Stimulated activated CD4-positive, alpha-beta T cell treated with anti-CD3 and anti-CD28 coated beads, Interleukin-1b, Interleukin-23, amount 100 ng/mL, for 24 hours (primary cell): ENCODE measurements at places on chromosomes 5 and 9.

DNA sequence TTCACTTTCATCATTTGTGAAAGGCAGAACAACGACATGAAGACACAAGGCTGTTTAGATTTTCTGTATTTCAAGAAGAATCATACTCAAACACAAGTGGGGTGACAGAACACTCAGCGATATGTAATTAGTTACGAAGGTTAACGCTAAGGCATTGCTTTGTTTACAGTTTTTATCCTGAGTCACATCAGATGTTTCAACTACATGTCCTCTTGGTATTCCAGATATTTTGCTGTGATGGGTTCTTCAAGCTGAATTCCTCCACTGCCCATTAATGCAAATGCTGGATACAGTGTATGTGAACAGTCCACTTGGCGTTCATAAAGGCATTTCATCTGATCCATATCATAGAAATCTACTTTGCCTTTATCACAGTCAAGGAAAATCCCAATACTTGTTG lies 43.4 kb downstream of the TRIM36 start:
- no peak for DNase-seq

GRCh38 chr5:145689235-145689634 lies 145.9 kb downstream of the PRELID2 start:
- DNase-seq = no peak

DNA sequence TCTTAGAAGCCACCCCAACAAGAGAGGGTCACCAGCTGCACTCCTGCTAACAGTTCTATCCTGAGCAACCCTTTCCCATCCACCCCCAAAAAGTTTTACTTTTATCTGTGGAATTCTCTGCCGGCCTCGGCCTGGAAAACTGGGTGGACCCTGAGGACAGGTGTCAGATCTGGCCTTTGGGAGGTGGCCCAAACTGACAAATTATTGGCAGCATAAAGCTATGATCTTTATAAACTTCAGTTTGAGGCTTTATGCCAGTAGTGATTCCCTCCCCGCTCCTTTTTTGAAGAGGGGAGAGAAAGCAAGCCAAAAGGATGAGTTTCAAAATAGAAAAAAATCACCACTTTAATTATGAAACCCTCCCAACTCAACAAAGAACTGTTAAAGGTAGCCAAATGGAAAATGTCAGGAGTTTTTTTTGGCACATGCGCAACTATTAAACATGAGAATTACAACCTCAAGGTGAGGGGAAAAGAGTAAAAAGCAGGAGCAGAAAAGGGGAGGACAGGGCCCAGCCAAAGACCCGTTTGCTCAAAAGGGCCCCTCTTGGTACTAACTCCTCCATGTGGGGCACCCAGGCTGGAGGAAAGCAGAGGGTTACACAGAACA lies 49.4 kb downstream of the FBXW11 start:
- no peak for DNase-seq

- no peak for DNase-seq
Observed at GRCh38 chr5:17147617-17148016, 69.8 kb upstream of the BASP1 start.

- DNase-seq = no peak
Observed at GRCh38 chr9:34590381-34591247, 1.1 kb upstream of the CNTFR start.

DNA sequence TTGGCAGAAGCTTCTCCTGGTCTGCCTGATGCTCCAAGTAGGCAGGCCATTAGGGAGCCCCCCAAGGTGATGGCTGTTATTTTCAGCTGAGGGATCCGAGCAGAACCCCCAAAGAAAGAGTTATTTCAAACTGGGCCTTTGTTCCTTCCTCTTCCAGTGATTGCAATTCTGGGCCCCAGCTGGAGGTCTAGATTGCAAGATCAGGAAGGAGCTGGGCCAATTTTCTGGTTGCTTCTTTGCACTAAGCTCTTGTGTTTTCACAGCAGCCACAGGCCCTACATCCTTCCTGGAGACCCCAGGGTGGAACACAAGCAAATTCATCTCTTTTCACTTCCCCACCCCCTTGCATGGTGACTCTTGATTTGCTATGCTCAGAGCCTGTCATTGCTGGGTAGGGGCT lies 215.0 kb downstream of the SEMA6A start:
- DNase-seq = no peak

GRCh38 chr5:34487159-34487879 lies 168.8 kb upstream of the RAI14 start:
- DNase-seq = no peak

DNA sequence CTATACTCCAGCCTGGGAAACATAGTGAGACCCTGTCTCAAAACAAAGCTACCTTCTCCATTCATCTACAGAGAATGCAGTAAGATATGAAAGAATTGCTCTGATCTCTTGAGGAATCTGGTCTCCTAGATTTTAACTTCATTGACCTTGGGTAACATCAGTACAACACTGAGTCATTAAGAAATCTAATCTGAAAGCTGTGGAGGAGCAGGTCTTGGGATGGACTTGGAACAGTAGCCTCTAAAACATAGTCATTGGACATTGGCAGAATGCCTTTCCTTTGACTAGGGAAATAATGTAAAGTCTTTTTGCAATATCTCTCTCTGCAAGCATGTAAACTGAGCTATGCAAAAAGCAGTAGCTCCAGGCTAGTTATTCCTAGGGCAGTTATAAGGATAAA lies 58.1 kb downstream of the KCNN2 start:
- no peak for DNase-seq

- DNase-seq = no peak
Observed at GRCh38 chr9:19371942-19372341, 8.1 kb downstream of the RPS6 start.

DNA sequence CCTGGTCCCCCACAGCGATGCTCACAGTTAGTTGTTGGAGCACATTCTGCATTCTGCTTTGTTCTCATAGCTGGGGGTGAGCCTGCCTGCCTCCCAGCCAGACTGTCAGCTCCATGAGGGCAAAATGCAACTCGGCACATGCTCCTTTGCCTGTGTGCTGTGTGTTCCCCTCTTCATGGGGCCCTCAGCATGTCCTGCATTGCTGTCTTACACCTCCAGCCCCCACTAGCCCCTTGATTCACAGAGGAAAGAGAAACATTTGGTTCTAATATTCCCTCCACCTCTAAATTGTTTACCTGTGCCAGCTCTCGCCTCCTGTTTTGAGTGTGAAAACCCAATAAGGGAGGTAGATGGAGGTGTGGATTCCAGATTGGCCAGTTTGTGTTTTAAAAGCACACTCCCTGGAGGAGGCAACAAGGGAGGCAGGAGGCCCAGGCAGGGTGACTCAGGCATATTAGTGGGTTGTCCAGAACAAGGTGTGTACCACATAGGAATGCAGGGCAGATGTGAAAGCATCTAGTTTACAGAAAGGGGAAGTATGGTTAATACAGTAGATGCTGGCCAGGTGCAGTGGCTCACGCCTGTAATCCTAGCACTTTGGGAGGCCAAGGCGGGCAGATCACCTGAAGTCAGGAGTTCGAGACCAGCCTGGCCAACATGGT lies 224.6 kb downstream of the AGTPBP1 start:
- DNase-seq = no peak

DNA sequence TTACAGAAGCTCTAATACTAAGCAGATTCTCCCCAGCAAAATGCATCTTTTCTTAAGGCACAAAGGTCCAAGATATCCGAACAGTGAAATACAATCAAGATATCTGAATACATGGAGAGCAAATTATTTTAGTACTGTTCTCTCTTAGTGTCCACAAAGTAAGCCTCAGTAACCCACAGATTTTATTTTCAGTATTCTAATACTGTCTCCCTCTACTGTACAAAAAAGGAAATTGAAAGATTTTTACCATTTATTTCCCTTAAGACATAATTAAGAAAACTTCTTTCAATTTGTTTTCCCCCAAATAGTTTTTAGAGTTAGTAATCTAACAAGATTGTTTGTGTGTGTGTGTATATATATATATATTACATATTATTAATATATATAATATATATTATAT lies 24.7 kb upstream of the NOL6 start:
- DNase-seq = no peak

DNA sequence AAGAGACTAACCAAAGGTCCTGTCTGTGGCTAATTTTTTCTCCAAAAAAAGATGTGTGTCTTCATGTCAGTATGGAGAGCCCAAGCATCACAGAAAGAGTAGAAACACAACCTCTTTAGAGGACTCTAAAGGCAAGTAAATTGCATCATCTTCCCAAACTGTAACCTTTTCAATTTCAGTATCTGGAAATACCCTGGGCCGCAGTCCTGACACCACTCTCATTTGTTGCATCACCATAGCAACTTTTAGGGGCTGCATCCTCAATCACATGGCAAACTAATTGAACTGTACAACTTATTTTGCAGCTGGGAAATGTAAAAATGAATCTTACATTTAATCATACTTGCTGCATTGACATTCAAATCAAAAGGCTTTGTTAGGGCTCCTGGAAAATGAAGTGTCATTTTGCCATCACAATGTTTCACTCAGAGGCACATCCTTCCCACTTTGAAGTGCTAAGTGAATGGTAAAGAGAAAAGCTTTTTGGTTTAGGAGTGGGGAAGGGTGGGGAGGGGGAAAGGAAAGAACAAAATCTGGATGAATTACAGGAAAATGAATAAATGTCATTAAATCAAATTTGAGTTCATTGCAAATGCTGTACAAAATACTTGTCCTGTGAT lies 60.6 kb upstream of the GRIA1 start:
- no peak for DNase-seq

- DNase-seq = no peak
Observed at GRCh38 chr5:17282283-17283120, 65.1 kb downstream of the BASP1 start.

GRCh38 chr9:8208465-8208864 lies 408.9 kb upstream of the DMAC1 start:
- DNase-seq = no peak

DNA sequence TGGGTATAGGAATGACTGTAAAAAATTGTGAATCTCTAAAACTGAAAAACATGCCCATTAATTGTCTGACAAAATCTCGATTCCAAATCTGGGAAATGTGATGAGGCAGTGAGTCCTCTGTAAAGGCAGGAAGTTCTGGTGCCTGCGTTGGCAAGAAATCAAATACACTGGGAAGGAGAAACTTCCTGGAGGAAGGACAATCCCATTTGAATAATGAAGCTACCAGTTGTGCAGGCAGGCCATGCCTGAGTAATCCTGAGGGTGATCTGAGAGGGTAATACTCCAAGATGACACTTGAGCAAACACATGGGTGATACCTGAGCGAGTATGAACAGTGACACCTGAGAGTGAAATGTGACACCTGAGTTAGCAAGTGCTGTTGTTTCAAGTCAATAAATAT lies 49.7 kb downstream of the KIF24 start:
- no peak for DNase-seq

GRCh38 chr9:72827950-72828731 lies 124.7 kb downstream of the ALDH1A1 start:
- DNase-seq = no peak

GRCh38 chr5:139134906-139135305 lies 63.3 kb downstream of the SIL1 start:
- no peak for DNase-seq
